ENCODE measurements at places on chromosomes 1 and 21. TPM values are rescaled to one million over a fixed set of nuclear protein-coding genes. Genes with fewer than 3 reads are reported as not detected.

- DNase-seq, result no peak
These were observed 789 bp upstream of the GJB4 start for GRCh38 chr1:34758751-34759150.

DNA sequence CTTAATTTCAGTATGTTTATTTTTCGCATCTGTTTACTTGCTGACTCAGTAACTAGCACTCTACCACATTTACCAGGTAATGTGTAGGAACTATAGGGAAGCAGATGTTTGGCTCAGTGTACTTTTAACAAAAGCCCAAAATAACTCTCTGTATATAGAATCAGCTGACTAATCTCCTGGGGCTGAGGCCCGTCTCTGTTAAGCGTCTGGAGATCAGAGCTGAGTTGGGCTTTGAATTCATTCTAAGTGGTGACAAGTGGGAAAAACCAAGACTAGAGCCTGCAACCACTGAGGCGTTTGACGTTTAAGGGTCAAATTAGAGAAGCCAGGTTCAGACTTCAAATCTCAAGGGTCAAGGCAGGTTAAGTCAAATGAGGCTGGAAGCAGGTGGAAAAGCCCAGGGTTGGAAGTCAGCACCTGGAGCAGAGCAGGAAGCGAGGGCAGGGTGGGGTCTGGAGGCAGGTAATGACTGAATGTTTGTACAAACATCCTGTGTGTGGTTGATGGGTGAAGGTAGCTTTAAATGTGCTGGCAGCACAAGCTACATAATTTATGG is 56.8 kb upstream of the LYST start:
- peak; percentile 65 for DNase-seq

DNA sequence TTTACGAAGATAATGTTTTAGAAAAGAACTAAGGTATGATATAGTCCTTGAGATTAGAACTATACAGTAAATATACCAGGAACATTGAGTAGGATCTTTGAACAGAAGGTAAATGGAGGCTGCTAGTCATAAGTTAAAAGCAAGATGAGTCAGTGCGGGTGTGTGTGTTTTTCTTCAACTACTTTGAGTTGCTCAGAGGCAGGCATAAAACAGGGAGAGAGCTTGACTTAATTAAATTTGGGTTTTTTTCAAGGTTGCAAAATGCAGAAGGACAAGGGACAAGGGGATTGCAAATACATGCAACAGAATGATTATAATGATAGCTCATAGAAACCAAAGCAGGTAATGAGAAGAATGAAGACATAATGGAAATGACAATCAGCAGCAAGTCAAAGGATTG is 815.1 kb downstream of the NCAM2 start:
- no peak for DNase-seq

DNA sequence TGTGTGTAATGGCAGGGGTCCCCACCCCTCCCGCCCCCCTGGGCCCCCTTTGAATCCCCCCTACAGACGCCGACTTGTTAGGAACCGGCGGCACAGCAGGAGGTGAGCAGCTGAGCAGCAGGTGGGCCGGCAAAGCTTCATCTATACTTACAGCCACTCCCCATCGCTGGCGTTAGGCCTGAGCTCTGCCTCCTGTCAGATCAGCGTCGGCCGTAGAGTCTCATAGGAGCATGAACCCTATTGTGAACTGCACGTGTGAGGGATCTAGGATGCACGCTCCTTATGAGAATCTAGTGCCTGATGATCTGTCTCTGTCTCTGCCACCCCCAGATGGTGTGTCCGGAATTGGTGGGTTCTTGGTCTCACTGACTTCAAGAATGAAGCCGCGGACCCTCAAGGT is 14.9 kb upstream of the VPS26C start:
- DNase-seq, result no peak

- DNase-seq, result no peak
These were observed 21.3 kb upstream of the PKP1 start for GRCh38 chr1:201261771-201262547.

GRCh38 chr1:115302390-115302961 is 35.6 kb downstream of the NGF start:
- DNase-seq, result peak; percentile 97

The PGLYRP3 gene
- total RNA-seq, result not detected

The GTF2B gene
- 14.1 TPM for total RNA-seq

The CELA2B gene
- total RNA-seq, result not detected

The RCAN3 gene
- total RNA-seq, result 17.7 TPM

The THEM5 gene
- not detected for total RNA-seq

The PLA2G2D gene
- total RNA-seq, result not detected

All from fibroblast of the aortic adventitia (primary cell).